Epithelial cell of umbilical artery (primary cell): ENCODE measurements at places on chromosomes 4 and X. TPM values are rescaled to one million over a fixed set of nuclear protein-coding genes. Genes with fewer than 3 reads are reported as not detected.

PNPLA4 gene
- total RNA-seq, result 8.8 and 18.8 TPM in 2 replicates

SLITRK2 gene
- not detected in 2 replicates for total RNA-seq

CXXC4 gene
- total RNA-seq, result 0.32 TPM in 1 of 2 replicates, not detected in the other

GLOD5 gene
- total RNA-seq, result not detected in 2 replicates

MND1 gene
- 5.8 and 5.9 TPM in 2 replicates for total RNA-seq

NOX1 gene
- total RNA-seq, result not detected in 2 replicates

DIPK2B gene
- 38.1 and 42.9 TPM in 2 replicates for total RNA-seq

CYLC1 gene
- not detected in 2 replicates for total RNA-seq

PABPC1L2A gene
- not detected in 2 replicates for total RNA-seq

MAB21L2 gene
- 0.15 TPM in 1 of 2 replicates, not detected in the other for total RNA-seq

ABHD18 gene
- total RNA-seq, result 6.5 and 13.8 TPM in 2 replicates

TMPRSS11A gene
- not detected in 2 replicates for total RNA-seq

FRMD7 gene
- total RNA-seq, result not detected in 2 replicates
